ENCODE measurements at places on chromosomes 6 and 20.

DNA sequence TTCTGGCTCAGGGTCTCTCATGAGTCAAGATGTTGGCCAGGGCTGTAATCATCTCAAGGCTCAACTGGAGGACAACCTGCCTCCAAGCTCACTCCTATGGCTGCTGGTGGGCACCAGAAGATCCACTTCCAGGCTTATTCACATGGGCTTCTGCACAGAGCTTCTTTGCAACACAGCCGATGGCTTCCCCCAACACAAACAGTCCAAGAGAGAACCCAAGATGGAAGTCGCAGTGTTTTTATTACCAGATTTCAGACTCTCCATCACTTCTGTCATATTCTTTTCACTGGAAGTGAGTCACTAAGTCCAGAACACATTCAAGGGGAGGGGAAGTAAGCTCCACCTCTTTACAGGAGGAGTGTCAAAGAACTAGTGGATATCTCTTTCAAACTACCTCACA, 75.5 kb downstream of the CD164 start:
- DNase-seq = no peak

GRCh38 chr6:157434349-157435033, 53.5 kb downstream of the ZDHHC14 start:
- no peak for DNase-seq

DNA sequence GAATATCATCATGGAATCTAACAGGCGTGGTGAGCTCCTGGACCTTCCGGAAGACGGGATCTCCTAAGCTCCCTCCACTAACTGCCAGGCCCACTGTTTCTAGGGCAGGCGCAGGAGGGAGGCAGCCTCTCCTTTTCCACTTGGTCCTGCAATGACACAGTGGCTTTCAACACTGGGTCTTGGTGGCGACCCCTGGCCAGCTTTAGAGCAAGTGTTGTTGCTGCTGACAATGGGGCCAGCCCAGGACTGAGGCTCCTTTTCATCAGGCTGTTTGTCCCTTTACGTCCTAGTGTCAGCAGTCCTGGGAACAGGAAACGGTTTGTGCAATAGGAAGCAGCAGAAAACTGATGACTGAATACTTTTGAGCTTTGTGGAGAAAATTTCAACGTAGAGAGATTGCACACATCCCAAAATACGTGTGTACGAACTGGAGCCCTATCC, 9.7 kb upstream of the QKI start:
- no peak for DNase-seq

- no peak for DNase-seq
Observed at GRCh38 chr6:87902383-87902782, 145.3 kb upstream of the SPACA1 start.

GRCh38 chr6:40210628-40211056, 276.4 kb upstream of the MOCS1 start:
- DNase-seq = no peak

GRCh38 chr6:112040956-112041355, 12.9 kb upstream of the CCN6 start:
- no peak for DNase-seq

- DNase-seq = no peak
Observed at GRCh38 chr20:21509597-21510371, 4.1 kb downstream of the NKX2-2 start.

- DNase-seq = no peak
Observed at GRCh38 chr6:124958759-124959354, 3.4 kb upstream of the RNF217 start.

GRCh38 chr20:51934301-51935002, 132.1 kb upstream of the SALL4 start:
- no peak for DNase-seq

- DNase-seq = peak; percentile 59
Observed at GRCh38 chr20:36604952-36605398, 604 bp upstream of the RAB5IF start.

DNA sequence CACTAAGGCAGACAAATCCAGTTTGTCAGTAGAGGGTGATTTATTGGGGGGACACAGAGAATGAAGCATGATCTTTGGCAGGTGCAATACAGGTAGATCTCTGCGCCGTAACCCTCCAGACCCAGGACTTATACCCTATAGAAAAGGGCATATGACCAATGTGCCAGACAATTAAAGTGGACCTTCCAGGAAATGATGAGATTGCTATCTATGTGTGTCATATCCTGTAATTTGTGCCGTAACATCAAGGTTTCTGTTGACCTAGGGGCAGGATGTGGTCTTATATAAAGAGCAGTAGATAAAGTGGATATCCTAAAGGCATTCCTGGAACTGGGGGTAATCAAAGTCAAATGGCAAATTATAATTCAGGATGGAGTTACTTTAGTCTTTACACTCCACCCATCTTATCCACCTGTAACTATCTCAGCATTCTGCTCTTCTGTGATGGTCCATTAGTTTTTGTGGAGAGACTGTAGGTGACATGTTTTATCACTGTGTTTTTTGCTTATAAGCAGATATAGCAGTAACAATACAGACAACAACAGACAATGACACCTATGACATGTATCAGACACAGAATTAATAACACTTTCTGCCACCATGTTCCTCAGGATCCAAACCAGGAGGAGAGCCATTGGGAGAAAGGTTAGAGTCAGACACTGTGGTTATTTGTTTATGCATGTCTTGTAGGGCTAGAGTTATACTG, 43.1 kb upstream of the ZNF337 start:
- DNase-seq = no peak

DNA sequence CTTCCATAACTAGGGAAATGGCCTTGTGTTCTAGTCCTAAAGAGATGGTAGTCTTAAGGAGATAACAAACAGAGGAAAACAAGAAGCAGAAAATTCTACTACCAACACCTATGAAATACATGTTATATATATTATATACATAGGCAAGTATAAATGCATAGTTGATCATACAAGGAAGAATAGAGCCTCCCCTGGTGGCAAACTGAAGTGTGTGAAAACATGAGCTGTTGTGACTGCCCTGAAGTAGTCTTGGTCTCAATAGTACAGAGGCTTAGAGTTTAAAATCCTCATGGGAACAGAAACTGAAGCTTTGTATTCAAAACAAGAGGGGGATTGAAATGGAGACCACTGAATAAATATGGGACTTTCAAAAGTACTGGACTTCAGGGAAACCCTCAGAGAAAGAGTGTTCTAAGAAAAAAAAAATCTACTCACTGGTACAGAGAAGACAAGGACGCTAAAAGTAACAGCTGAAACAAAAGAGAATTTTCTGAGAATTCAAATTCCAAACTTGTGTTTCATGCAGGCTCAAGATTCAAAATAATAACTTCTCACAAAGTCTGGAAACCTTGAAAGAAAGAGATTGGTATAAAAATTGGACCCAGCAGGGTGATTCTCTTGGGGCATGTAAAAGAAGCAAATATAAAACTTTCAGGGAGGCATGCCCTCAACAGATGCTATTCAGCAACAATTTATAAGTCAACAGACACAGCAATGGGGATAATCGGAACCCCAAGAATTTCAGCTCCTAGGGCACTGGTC, 59.7 kb upstream of the SAMD3 start:
- DNase-seq = no peak

DNA sequence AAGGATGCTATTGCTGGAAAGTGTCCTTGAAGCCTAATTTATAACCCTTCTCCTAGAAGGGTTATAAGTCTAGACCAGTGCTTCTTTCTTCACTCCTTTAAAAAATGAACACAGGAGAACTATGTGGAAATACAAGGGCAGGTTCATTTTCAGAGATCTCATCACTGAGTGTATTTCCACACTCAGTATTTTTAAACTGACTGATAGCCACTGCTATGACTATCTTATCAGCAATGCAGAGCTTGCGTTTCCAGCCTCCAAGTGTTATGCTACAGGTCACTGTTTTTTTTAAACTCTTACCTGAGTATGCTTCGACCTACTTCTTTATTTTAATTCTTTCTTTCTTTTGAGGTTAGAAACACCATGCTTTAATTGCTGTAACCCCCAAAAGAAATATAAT, 319.1 kb downstream of the ARHGAP18 start:
- DNase-seq = no peak

DNA sequence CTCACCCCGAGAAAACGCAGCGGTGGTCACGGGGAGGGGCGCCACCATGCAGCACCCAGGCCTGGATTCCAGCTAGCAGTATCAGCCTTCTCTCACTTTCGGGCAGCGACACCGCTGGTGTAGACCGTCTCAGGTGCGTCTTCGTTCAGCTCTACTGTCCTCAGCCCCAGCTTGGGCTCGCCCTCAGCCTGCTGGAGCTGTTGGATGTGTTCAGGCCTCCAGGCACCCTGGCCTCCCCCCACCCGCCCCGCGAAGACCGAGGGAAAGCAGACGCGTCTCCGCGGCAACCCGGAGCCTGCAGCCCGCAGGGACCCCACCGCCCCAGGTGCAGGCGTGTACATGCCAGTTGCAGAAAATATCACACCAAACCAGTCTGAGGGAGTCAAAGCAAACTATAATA, 60.8 kb upstream of the CARMIL1 start:
- peak; percentile 13 for DNase-seq

DNA sequence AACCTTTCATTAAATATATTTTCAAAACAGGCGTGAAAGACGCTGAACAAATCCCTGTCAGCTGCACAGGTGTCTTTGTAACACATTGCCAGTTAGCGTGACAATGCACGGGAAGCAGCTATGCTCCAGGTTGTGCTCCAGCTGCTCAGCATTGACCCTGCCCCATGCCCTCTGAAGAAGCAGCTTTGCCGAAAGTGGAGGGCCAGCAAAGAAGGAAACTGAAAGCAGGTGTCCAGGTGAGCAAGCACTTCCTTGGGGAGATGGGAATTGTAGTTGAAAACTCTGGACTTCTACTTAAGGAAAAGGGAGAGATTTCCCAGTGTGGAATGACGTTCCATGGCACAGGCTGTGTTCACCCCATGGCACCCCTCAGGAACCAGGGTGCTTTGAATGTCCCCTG, 125.7 kb downstream of the TTLL2 start:
- DNase-seq = no peak
